EL (cell line): ENCODE measurements at places on chromosomes 11 and 22.

DNA sequence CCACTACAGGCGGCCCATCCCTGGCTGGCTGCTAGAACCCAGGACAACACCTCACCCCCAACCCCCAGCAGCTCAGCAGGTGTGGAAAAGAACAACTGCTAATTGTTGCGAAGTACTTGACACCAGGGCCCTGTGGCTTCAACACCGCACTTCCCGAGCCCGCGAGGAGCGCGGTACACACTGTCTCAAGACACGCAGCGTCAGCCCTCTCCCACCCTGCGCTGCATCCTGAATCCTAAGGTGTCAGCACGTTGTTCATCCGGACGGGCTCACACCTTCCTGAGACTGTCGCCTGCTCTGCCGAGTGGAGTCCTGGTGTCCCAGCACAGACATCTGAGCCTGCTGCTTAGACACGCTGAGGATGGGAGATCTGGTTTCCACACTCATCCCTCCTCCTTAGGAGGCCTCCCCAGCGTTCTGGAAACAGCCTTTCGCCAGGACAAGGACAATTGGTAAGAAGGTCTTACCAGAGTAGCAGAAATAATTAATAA, 1336.2 kb downstream of the BRD1 start:
- no peak for DNase-seq

DNA sequence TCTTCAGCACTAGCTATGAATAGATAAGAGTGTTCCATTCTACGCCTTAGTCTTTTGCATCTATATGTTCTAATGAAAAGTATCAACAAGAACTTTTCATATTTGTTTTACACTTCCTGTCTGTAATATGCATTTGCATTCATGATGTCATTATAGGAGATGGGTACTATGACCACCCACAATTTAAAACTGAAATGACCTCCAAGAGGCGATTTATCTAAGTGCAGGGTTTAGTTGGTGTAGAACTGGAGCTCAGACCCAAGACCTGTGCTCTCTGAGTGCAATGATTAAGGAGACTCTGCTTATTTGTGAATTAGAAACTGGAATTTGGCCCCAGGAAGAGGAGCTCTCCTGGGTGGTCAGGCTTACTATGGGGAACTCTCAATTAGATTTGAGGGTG, 289.1 kb downstream of the ETS1 start:
- no peak for DNase-seq

DNA sequence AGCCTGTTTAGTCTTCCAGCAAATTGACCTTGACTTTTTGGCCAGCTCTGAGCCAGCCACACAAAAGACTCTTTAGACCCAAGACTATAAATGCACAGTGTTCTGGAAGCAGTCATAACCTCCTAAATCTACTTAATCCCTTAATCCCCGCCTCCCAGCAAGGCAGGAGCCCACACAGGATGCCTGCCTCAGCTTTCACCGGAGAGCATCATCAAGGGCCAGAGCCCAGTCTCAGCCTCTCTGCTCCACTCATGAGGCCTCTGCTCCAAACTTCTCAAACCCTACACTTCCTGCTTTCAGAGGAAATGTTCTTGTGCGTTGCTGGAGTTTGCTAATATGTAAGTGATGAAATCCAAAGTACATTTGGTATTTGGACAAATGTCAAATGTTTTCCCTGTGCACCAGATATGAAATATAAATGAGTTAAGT, 57.9 kb upstream of the FSHB start:
- DNase-seq: no peak

DNA sequence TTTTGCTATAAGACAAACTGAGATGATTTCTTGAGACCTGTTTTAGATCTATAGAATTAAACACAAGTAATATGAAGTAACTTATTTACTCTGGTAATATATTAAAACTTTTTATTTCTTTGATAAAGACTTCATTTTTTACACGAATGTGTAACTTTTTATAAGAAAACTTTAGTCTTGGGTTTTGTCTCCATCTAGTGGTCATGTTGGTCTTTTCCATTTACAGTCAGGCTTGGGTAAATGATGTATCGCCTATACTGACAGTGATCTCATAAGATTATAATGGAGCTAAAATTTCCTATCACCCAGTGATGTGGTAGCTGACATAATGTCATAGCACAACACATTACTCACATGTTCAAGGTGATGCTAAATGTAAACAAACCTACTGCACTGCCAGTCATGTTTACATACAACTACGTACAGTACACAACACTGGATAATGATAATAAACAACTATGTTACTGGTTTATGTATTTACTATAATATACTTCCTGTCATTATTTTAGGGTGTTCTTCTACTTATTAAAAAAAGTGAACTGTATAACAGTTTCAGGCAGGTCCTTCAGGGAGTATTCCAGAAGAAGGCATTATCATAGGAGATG, 7.5 kb upstream of the C11orf97 start:
- DNase-seq: peak; percentile 64

- DNase-seq: peak; percentile 8
Observed at GRCh38 chr11:17403980-17404759, 15.7 kb upstream of the KCNJ11 start.

DNA sequence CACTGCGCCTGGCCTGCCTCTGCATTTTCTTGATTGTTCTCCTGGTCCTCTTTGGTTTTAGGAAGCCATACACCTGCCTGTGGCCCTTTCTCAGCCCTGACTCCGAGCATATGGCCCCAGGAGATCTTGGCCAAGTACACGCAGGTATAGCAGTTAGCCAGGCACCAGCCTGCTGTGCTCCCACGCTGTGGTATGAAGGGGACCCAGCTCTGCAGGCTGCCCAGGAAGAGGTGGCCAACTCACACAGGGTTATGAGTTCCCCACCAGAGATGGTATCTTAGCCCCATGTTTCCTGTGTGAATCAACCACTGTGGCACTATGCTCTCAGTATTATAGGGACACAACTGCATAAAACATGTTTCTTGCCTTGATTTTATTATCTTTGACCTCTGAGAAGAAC, 31.1 kb downstream of the SGSM3 start:
- DNase-seq: no peak

DNA sequence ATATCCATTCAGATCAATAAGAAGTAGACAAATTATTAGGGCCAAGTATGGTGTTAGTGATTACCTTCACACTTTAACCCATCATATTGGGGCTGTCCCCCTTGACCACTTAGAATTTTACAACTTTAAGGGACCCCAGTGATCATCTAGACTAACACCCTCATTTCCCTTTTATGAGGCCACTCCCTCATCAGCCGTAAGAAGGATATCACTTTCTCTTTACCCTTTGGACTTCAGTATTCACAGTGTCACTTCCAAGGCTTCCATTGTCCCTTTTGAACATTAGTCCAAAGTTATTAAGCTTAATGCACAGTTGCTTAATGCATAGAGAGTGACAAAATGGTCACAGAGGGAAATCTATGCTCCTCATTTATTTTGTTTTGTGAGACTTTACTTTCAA, 172.4 kb upstream of the MPPED2 start:
- DNase-seq: no peak

GRCh38 chr11:15280393-15280792, 165.7 kb downstream of the INSC start:
- no peak for DNase-seq

GRCh38 chr11:115168686-115169085, 335.5 kb downstream of the CADM1 start:
- no peak for DNase-seq

DNA sequence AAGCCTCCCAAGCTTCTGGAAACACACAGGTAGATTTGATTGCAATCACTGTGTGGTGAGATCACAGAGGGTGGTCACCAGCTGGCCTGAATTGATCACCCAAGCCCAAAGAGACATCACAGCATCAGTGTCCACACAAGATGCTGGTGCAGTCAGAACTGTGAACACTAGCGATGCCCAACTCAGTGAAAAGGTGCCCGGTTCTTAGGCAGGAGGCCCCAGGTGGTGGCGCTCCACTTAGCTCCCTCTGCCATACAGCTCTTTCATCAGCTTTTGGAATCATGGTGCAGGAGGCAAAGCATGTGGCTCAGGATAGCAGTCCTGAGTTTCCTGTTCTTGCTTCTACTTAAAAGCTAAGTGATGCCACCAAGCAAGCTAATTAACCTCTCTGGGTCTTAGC, 11.1 kb downstream of the DGCR2 start:
- DNase-seq: no peak

DNA sequence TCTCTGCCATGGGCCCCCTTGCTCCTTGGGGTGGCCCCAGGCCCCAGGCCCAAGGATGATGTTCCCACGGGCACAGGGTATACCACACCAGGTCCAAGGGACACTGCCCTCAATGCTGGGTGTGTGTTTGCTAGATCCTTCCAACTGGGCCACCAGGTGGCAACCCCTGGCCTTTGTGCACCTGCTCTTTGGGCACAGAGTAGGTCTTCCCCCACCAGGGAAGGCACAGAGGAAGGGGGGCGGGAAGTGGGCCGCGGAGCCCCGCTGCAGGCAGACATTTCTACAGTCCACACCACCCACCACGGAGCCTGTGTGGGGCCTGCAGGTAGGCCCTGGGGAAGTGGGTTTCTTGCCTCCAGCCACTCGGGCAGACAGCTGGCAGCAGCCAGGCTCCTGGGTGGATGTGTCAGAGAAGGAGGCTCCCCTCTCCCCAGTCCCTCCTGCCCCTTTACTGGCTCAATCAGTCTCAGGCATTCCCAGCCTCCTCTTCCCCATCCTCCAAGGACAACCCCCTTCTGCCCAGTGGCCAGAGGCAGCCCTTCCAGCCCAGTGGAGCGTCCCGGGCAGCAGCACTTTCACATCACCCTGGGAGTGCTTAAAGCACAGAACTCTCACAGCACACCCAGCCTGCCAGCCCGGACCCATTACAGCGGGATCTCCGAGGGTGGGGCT, 21.6 kb downstream of the MAFF start:
- no peak for DNase-seq

- DNase-seq: peak; percentile 41
Observed at GRCh38 chr11:125165111-125165842, 726 bp downstream of the PKNOX2 start.

- peak; percentile 11 for DNase-seq
Observed at GRCh38 chr11:68998390-68998911, 14.6 kb downstream of the MRGPRF start.

- DNase-seq: no peak
Observed at GRCh38 chr22:17965538-17966402, 58.6 kb downstream of the MICAL3 start.

DNA sequence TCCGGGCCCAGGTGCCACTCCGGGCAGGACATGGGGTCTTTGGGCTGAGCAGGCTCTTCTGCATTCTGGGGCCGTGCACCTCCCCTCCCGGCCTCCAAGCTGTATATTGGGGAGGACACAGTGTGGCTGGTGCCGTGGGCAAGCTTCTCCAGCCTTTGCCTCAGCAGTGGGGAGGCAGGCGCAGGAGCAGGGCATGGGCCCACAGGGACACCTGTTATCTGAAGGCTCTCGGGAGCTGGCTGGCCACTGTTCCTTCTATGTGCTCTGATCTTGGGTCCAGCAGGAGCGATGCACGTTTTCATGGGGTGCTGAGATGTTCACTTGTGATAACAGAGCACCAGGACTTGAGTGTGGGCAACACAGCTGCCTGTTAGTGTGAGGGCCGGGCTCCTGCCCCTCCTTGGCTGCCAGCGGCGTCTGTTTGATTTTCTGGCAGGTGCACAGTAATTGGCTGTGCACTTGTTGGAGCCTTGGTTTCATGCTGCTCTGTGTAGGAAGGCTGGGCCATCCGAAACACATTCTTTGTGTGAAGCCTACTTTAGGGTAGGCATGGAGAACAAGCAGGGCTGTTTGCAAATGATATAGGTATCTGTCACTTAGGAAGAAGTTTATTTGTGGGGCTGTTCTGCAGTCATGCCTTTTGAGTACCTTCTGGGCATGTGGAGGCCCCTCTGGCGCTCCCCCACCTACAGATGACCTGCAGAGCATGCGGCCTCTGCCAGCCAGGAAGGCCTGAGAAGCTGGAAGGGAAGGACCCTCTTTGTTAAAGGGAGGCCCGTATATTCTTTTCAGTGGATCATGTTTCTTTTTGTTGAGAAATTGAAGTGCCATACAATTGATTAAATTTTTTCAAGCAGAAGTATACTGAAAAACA, 201.5 kb downstream of the TBC1D22A start:
- DNase-seq: no peak

GRCh38 chr11:42536611-42537360, 775.0 kb upstream of the API5 start:
- no peak for DNase-seq

GRCh38 chr11:18804199-18804999, 12.8 kb upstream of the PTPN5 start:
- DNase-seq: no peak

- peak; percentile 98 for DNase-seq
Observed at GRCh38 chr11:123173040-123173855, 21.8 kb downstream of the CLMP start.

DNA sequence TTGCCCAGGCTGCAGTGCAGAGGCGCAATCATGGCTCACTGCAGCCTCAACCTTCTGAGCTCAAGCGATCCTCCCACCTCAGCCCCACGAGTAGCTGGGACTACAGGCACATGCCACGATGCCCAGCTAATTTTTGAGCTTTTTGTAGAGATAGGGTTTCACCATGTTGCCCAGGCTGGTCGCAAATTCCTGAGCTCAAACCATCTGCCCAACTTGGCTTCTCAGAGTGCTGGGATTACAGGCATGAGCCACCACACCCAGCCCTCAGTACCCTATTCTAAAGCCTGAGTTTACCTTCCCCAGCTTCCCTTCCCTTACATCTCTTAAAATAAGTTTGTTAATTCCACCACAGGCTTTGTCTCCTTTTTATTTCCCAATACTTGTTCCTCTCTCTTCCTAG, 59.1 kb downstream of the AMBRA1 start:
- no peak for DNase-seq

- DNase-seq: no peak
Observed at GRCh38 chr11:45366619-45367190, 80.6 kb upstream of the SYT13 start.

DNA sequence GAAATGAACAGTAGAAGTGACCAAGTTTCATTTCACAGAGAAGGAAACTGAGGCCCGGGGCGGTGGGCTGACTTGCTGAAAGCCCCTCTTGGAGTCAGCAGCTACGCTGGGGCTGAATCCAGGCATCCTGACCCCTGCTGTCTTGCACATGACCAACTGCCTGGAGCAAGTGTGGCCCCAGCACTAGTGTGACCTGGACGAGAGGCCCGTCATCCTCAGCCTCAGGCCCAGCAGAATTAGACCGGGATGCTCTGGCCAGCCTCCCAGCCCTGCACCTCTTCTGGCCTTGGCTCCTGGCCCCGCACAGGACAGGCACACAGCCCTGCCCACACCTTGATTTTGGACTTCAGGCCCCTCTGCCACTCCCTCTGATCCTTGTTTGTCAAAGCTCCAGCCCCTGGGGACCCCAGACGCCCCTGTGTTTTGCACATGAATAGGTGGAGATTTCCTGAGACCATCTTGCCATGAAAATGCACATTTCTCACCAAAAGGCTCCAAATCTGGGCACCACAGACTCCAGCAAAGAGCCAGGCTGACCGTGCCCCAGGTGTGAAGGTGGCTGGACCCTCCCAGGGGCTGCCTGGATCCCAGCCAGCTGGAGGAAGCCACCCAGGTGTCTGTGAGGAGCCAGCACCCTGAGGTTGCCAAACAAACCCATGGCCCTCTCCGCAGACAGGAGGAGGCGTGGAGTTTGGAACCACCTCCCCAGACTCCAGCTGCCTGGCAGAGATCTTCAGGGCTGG, 24.9 kb downstream of the FGF4 start:
- DNase-seq: no peak

DNA sequence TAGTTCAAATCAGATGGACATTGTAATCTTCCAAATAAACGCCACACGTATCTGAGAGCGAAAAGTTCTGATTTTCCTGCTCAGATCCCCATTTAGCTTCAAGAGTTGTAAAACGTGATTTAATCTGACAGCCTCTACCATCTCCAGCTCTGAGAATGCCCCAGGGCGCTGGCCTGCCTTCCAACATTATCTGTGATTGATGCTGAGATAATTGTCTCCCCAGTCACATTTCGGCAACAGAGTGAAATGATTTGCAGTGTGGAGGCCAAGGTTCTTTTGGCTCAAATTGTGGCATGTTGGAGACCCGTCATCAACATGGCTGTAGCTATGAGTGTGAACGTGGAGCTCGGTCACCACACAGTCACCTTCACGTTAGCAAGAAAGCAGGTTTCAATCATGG, 283.4 kb downstream of the BRD1 start:
- no peak for DNase-seq
